ENCODE measurements at places on chromosomes 3 and 15.

DNA sequence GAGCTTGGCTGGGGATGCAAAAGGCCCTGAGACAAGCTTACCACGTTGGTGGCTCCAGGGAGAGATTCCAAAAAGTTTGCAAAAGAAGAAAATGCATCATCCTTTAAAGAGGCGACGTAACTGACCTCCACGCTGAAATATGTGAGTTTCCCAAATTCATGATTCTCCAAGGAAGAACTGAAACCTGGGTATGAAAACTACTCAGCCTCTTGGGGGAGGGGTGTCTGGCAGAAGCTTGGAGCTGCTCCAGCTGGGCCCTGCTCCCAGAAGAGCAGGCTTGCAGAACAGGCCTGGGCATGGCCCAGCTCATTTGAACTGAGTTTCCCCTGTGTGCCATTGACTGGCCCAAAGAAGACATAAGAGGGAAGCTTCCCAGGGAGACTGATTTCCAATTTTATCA is 20.5 kb downstream of the CPN2 start:
- no peak for DNase-seq

GRCh38 chr15:90002428-90002844 is 1.3 kb downstream of the ZNF710 start:
- DNase-seq: no peak

DNA sequence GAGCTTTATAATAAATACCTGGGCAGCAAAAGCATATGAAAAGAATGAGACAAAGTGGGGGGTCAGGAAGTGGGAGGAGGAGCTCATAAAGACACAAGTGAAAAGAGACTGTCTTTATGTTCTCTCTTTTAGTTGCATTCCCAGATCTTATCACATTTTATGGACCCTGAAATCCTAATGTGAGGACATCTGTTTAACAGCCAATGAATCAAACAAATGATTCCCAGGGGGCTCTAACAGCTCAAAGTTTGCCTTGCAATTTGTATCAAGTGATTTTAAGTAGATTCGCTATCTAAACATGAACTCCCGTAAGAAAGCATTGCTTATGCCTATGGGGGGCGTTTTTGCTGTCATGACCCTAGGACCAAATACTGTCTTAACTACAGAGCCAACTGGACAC is 332.3 kb upstream of the CNTN4 start:
- no peak for DNase-seq

- no peak for DNase-seq
Observed at GRCh38 chr3:182709306-182709705, 84.0 kb upstream of the ATP11B start.

GRCh38 chr15:71393383-71393782 is 278.1 kb downstream of the THSD4 start:
- DNase-seq: no peak

DNA sequence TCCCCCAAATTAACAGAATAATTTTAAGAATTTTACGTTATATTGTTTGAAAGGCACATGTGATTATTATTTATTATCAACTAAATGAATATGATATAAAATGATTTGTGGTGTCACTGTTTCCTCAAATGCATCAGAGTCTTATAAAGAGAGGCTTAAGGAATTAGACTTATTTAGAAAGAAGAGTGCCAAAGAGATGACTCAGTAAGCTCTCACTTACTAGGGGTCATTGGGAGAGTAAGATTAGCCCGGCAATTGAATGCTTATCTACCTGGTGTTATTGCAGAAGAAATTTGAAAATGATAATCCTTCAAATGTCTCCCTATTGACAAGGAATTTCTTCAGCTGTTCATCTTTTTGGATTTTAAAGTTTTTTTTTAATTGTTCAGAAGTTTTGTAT is 408.7 kb downstream of the OXSM start:
- no peak for DNase-seq

All from NCI-H2107 (cell line).